Right lung (tissue), 10 donors: ENCODE measurements at places on chromosomes 13 and 19. TPM values are rescaled to one million over a fixed set of nuclear protein-coding genes. Genes with fewer than 3 reads are reported as not detected.

The ZNF181 gene
- polyA plus RNA-seq: 19.5 TPM

The GPC5 gene
- 9.2 TPM for polyA plus RNA-seq

The IGFL1 gene
- polyA plus RNA-seq: not detected

The SHISA7 gene
- 0.20 TPM for polyA plus RNA-seq

The BRCA2 gene
- 7.8 TPM for polyA plus RNA-seq

GRCh38 chr19:37692956-37693620 lies 26.5 kb downstream of the ZNF607 start:
- DNase-seq: peak; percentile 16

GRCh38 chr19:35347171-35347929 lies at the start of gene FFAR1:
Gene FFAR1, plus strand, starts transcription at chr19:35347902. Its CDS starts 3,650 bp downstream, at chr19:35351552.
- DNase-seq: no peak

GRCh38 chr13:60590800-60591747 lies 194.1 kb downstream of the TDRD3 start:
- DNase-seq: no peak

DNA sequence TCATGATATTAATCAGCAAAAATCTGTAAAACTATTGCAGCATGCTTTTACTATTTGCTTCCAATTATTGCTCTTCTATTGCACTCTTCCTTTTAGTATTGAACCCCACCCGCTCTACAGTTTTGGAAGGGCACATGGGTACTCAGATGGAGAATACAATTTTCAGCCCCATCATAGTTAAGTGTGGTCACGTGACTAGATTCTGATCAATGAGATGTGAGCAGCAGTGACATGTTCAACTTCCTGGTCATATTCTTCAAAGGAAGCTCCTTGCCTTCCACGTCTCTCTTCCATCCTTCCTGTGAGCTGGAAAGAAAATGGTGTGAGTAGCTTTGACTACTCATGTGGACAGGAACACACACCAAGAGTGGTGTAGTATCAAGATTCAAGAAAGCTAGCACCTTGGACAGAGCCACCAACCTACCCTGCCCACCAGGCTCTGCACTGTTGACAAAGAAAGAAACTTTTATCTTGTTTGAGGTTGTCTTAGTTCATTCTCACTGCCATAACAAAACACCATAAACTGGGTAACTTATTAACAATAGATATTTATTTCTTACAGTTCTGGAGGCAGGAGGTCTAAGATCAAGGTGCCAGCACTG lies 3.8 kb upstream of the FGF14 start:
- DNase-seq: no peak

DNA sequence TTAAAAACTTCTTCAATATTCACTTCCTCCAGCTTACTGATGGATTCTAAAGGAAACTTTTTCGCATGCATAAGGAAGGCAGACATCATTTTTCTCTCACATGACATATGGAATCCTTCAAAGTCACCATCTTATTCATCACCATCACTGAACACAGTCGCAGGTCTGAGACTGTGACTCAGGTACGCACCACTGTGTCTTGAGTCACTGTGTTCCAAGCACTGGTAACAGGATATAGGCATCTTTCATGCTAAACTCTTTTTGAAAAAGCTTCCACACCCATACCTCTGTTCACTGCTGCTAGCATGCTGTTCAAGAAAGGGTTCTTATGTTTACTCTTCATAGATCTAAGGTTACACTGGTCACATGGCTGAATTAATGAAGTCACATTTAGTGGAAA lies 67.0 kb upstream of the SIAH3 start:
- no peak for DNase-seq

DNA sequence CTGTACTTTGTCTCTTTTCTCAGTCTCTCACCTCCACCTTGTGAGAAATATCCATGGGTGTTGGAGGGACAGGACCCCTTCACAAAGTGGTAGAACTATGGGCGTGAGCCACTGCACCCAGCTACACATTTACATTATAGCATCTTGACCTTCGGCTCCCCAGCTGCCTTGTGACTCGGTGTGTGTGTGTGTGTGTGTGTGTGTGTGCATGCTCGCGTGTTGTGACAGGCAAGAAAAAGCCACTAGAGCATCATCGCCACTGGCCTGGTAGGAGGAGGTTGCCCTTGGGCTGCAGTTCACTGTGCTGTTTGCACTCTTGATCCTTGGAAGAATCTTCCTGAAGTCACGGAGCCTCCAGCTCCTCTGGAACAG lies 13.7 kb upstream of the ZNF888 start:
- DNase-seq: no peak

DNA sequence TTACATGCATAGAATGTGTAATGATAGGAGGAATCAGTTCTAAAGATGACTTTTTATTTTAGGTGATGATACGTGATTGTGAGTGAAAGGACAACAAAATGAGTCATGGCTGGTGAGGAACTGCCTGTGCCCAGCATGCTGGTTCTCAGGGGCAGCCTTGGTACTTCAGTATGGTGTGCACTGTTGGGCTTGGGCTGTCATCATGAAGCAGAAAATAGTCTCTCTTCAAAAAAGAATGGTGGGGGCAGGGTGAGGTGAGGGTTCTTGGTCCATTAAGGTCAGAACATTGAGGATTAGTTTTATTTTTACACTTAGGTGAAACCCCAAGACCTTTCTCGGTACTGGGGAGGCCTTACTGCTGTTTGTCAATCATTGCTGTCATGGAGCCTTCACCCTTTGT lies 309.5 kb downstream of the MTUS2 start:
- DNase-seq: no peak

GRCh38 chr19:55034751-55035150 lies 3.3 kb downstream of the GP6 start:
- no peak for DNase-seq

DNA sequence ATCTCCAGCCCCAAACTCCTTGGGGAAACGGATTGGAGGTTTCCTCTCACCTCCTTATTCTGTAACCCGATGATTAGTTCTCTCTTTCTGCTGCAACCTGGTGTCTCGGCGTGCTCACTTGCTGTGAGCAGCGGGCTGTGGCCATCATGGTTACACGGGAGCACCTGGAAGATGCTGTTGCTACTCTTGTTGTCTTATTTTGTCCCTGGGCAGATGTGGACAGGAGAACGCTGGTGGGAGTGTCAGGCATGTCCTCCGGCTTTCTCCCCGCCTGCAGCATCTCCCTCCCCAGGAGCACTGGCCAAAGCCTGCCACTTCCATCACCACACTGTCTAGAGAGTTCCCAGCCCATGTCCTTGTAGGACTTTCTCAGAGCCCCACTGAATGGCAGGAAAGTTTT lies 211.8 kb upstream of the ZNF536 start:
- no peak for DNase-seq

GRCh38 chr13:71596116-71596515 lies 270.9 kb downstream of the DACH1 start:
- DNase-seq: no peak

DNA sequence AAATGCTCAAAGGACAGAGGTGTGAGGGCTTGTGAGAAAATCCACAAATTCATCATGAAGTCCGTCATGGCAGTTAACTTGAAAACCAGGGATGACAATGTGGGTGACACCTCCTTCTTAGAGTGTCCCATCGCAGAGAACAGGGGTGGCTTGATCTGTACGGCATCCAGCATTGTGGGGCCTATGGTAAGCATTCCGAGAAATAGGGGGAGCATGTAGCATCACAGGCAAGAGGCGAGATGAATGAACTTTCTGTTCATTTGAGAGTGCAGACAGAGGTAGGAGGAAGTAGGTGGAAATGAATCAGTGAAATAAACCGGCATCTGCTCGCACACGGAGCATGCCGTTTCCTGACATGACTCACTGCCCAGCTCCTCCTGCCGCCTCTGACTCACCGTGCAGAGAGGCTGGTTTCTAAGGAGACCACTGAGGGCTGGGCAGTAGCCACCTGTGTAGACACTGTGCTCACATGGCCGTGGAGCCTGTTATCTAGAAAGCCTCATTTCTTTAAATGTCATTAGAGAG lies 339.0 kb downstream of the RFC3 start:
- peak; percentile 22 for DNase-seq

GRCh38 chr19:51552996-51553725 lies 17.9 kb upstream of the ZNF175 start:
- DNase-seq: peak; percentile 57

DNA sequence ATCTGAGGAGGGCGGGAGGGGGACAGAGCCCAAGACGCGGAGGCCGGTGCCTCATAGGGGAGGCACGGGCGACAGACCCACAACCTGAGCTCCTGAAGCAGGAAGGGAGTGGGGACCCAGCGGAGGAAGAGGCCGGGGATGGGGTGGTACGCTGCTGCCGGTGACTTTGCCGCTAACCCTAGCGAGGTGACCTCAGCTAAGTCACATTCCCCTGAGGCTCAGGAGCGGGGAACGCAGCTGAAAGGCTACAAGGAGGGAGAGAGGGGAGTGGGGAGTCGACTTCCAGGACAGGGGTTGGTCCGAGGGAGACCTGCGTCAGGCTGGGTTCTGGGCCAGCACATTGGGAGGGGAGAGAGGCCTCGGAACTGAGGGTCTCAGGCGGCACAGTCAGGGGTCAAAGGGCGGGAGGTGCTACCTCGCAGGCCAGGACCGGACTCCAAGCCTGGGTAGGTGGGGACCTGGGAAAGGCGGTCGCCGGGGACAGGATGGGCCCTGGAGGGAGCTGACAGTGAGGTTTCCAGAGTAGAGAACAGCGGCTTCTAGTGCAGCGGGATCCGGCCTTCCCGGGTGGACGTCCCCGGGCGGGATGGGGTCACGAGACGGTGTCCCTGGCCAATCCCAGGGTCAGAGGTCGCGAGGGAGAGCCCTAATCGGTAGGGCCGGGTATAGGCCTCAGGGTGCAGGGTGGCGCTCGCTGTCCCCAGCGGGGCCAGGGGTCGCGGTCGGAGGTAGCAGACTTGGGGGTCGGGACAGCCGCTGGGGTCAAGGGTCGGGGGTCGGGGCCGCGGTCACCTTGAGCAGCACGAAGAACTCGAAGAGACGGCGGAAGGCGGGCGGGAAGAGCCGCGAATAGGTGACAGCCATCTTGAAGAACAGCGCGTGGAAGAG lies 699 bp downstream of the TMEM259 start:
- no peak for DNase-seq

DNA sequence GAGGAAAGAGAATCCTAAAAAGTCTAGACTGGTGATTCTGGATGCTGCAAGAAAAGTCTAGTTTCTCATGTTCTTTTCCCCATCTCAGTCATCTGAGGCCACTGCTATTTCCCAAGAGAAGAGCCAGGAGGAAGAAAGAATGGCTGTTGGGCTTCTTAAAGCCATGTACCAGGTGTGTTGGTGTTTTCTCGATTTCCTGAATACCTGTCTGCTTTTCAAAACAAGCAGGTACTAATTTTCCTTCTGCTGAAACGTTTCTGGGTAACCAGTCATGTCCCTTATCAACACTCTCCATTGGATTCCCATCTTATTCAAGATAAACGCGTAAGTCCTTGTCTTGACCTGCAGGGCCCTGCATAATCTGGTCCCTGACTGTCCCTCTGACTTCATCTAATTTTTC lies 1.1 kb downstream of the ZNF570 start:
- no peak for DNase-seq

GRCh38 chr13:19742643-19743042 lies 40.1 kb downstream of the PSPC1 start:
- DNase-seq: no peak
